Chondrocyte (in vitro differentiated cells): ENCODE measurements at places on chromosomes 2 and 18.
A peak's percentile ranks its signal among the peaks of the same experiment; 100 is the strongest.

DNA sequence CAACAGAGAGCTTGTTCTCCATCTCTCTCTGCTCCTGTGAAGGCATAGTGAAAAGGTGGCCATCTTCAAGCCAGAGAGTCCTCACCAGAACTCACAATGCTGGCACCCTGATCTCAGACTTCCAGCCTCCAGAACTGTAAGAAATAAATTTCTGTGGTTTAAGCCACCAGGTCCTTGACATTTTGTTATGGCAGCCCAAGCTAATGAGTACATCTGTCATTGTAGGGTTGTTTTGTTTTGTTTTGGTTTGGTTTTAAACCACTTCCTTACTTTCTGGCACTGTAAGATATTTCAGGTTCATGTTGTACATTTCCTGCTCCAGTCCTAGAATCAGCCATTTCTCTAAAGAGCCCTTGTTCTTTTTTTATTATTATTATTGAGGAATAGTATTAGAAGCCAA, 171.2 kb downstream of the CPS1 start:
- H3K4me1 ChIP-seq: no peaks in the 10 kb centered on the region
- no peak overlapping the region for H3K4me3 ChIP-seq
- peaks cover 5% of the 10 kb centered on the region for H3K27me3 ChIP-seq
- no peak for DNase-seq
- H3K27ac ChIP-seq: no peak overlapping the region
- no peaks in the 10 kb centered on the region for H3K36me3 ChIP-seq

DNA sequence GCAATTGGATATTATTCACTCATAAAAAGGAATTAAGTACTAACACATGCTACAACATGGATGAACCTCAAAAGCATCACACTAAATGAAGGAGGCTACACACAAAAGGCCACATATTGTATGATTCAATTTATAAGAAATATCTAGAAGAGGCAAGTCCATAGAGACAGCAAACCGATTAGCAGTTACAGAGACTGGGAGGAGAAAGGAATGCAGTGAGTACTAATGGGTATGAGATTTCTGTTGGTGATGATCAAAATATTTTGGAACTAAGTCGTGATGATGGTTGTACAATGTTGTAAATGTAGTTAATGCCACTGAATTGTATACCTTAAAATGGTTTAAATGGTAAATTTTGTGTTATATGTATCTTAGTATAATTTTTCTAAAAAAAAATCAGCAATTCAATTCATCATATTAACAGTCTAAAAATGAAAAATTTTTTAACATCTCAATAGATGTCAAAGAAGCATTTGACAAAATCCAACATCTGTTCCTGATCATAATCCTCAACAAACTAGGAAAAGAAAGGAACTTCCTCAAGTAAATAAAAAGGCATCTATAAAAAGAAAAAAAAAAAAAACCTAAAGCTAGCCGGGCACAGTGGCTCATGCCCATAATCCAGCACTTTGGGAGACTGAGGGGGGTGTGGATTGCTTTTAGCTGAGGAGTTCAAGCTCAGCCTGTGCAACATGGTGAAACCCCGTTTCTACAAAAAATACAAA, 98.1 kb downstream of the TGIF1 start:
- H3K4me3 ChIP-seq: no peak overlapping the region
- DNase-seq: no peak
- H3K27me3 ChIP-seq: no peaks in the 10 kb centered on the region
- peaks cover 3% of the 10 kb centered on the region for H3K4me1 ChIP-seq
- no peak overlapping the region for H3K27ac ChIP-seq

DNA sequence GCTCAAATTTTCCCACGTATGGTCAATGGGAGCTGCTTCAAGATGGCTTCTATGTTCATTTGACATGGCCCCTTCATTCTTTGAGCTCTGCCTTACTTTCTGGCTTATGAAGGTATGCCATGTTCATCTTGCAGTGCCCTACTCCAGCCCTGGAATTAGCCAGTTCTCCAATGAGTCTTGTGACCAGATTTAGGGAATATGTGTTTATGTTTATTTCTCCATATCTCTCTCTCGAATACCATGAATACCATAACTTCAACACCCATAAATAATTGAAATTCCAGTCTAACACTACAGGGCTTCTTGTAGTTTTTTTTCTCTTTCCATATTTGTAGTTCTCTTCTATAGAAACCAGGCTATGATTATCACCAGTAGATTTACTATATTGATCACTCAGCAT, 39.7 kb downstream of the EPB41L5 start:
- DNase-seq: no peak
- H3K27me3 ChIP-seq: no peaks in the 10 kb centered on the region
- H3K36me3 ChIP-seq: peaks cover 25% of the 10 kb centered on the region
- H3K4me1 ChIP-seq: peaks cover 15% of the 10 kb centered on the region
- no peak overlapping the region for H3K4me3 ChIP-seq

GRCh38 chr2:50753234-50753633, 278.7 kb downstream of the NRXN1 start:
- H3K27ac ChIP-seq: no peak overlapping the region
- peaks cover 9% of the 10 kb centered on the region for H3K27me3 ChIP-seq
- no peaks in the 10 kb centered on the region for H3K4me1 ChIP-seq

- no peaks in the 10 kb centered on the region for H3K27me3 ChIP-seq
- DNase-seq: no peak
- H3K27ac ChIP-seq: peak overlapping the region; percentile 74
- H3K36me3 ChIP-seq: peaks cover 69% of the 10 kb centered on the region
- no peak overlapping the region for H3K4me3 ChIP-seq
Measured at GRCh38 chr2:238183821-238184220, 19.7 kb downstream of the ILKAP start.

DNA sequence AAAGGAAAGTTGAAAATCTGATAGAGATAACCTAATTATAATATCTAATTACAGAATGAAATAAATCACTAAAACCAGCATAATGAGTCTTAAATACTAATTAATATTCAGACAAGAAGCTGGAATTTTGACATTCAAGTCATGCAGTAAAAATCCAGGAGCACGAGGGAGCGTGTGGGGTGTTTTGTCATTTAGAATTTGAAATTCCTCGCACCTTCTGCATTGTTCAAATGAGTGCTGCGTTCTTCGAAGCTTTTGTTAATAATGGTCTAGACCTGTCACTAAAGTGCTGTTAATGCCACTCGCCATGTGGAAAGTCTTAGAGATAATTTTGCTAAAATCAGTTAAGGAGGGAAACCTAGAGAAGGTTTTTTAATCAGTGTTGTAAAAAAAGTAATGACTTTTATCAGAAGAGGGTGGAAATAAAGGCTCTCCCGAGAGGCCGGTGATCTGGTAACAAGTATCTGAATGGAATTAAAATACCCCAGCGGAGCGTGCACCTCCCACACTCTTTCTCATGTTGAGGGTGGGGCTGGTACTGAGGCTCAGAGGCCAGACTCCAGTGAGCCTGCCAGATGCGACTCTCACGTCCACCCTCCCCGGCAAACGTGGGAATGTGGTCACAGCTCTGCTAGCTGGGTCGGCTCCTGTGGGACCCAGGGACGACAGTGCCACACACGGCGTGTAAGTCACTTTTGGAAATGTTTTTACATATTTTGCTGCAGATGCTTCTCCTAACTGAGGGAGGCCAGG, 69.4 kb upstream of the MYT1L start:
- no peaks in the 10 kb centered on the region for H3K4me1 ChIP-seq
- H3K36me3 ChIP-seq: no peaks in the 10 kb centered on the region
- H3K27ac ChIP-seq: no peak overlapping the region
- H3K27me3 ChIP-seq: no peaks in the 10 kb centered on the region
- no peak for DNase-seq

- no peak overlapping the region for H3K27ac ChIP-seq
- H3K4me1 ChIP-seq: no peaks in the 10 kb centered on the region
- H3K27me3 ChIP-seq: peaks cover 52% of the 10 kb centered on the region
Measured at GRCh38 chr2:121103960-121104359, 181.0 kb downstream of the TFCP2L1 start.

GRCh38 chr2:216735086-216735485, 39.7 kb upstream of the IGFBP5 start:
- no peak overlapping the region for H3K27ac ChIP-seq
- no peak overlapping the region for H3K4me3 ChIP-seq
- H3K36me3 ChIP-seq: no peaks in the 10 kb centered on the region
- peaks cover 3% of the 10 kb centered on the region for H3K4me1 ChIP-seq
- no peak for DNase-seq

GRCh38 chr18:22207021-22207758, 37.8 kb downstream of the GATA6 start:
- peaks cover 5% of the 10 kb centered on the region for H3K36me3 ChIP-seq
- H3K27me3 ChIP-seq: no peaks in the 10 kb centered on the region
- no peaks in the 10 kb centered on the region for H3K4me1 ChIP-seq
- no peak for DNase-seq

- DNase-seq: no peak
- no peak overlapping the region for H3K27ac ChIP-seq
- peaks cover 12% of the 10 kb centered on the region for H3K27me3 ChIP-seq
- H3K36me3 ChIP-seq: no peaks in the 10 kb centered on the region
- H3K4me3 ChIP-seq: no peak overlapping the region
- H3K4me1 ChIP-seq: no peaks in the 10 kb centered on the region
Measured at GRCh38 chr2:74806920-74807319, 27.0 kb upstream of the HK2 start.

GRCh38 chr18:5693699-5694294, 150.0 kb upstream of the EPB41L3 start:
- no peaks in the 10 kb centered on the region for H3K4me1 ChIP-seq
- no peaks in the 10 kb centered on the region for H3K36me3 ChIP-seq
- DNase-seq: no peak
- no peak overlapping the region for H3K4me3 ChIP-seq
- H3K27ac ChIP-seq: no peak overlapping the region
- peaks cover 10% of the 10 kb centered on the region for H3K27me3 ChIP-seq

DNA sequence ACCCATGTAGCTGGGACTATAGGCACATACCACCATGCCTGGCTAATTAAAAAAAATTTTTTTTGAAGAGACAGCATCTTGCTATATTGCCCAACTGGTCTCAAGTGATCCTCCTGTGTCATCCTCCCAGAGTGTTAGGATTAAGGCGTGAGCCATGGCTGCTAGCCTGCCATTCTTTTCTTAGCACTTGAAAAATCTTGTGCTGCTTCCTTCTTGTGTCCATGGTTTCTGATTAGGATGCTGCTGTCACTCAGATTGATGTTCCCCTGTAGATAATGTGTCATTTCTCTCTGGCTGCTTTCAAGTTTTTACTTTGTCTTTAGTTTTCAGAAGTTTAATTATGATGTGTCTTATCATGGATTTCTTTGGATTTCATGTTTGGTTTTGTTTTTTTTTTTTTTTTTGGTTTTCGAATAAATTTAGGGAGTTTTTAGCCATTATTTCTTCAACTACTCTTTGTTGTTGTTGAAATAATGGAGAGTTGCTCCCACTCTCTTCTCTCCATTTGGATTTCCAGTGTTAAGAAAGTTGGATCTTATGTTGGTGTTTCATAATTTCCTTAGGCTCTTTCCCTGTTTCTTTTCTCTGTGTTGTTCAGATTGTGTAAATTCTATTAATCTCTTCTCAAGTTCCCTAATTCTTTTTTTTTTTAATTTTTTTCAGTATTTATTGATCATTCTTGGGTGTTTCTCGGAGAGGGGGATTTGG, 2.5 kb downstream of the ATP9B start:
- no peak overlapping the region for H3K27ac ChIP-seq
- H3K27me3 ChIP-seq: no peaks in the 10 kb centered on the region

- no peak overlapping the region for H3K4me3 ChIP-seq
- H3K27me3 ChIP-seq: no peaks in the 10 kb centered on the region
- no peak for DNase-seq
- H3K4me1 ChIP-seq: peaks cover 51% of the 10 kb centered on the region
- H3K27ac ChIP-seq: no peak overlapping the region
- H3K36me3 ChIP-seq: peaks cover 4% of the 10 kb centered on the region
Measured at GRCh38 chr2:188808947-188809355, 165.2 kb upstream of the COL3A1 start.

GRCh38 chr2:42853549-42854206, 61.3 kb upstream of the HAAO start:
- no peak overlapping the region for H3K4me3 ChIP-seq
- H3K36me3 ChIP-seq: peaks cover 4% of the 10 kb centered on the region
- H3K27ac ChIP-seq: no peak overlapping the region
- no peaks in the 10 kb centered on the region for H3K27me3 ChIP-seq

DNA sequence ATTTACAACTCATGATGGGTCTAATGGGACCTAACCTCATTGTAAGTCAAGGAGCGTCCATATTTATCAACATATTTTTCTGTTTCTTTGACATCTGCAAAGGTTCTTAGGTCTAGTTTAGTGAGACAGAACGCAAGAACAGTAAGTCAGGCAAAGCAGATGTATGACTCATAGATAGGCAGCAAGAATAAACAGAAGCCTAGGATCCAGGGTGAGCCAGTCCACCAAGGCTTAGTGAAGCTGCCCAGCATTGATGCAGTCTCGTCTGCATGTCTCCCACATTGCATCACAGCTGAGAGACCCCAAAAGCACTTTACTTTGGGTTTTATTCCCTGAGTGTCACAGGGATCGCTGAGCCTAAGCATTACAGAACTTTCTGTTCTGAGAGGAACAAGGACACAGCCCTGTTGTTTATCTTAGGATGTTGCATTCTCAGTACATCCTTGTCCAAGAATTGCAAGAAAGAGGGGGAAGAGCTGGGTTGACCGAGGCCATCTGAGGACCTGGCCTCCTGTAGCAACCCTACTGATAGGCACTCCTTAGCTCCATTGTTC, 29.6 kb upstream of the TMEM177 start:
- peaks cover 2% of the 10 kb centered on the region for H3K4me1 ChIP-seq
- H3K4me3 ChIP-seq: no peak overlapping the region
- no peak overlapping the region for H3K27ac ChIP-seq
- H3K27me3 ChIP-seq: peaks cover 13% of the 10 kb centered on the region
- H3K36me3 ChIP-seq: no peaks in the 10 kb centered on the region

- H3K4me3 ChIP-seq: no peak overlapping the region
- H3K4me1 ChIP-seq: no peaks in the 10 kb centered on the region
- H3K27me3 ChIP-seq: peaks cover 11% of the 10 kb centered on the region
- H3K36me3 ChIP-seq: no peaks in the 10 kb centered on the region
- no peak overlapping the region for H3K27ac ChIP-seq
Measured at GRCh38 chr2:240886678-240887609, 9.0 kb downstream of the MAB21L4 start.

DNA sequence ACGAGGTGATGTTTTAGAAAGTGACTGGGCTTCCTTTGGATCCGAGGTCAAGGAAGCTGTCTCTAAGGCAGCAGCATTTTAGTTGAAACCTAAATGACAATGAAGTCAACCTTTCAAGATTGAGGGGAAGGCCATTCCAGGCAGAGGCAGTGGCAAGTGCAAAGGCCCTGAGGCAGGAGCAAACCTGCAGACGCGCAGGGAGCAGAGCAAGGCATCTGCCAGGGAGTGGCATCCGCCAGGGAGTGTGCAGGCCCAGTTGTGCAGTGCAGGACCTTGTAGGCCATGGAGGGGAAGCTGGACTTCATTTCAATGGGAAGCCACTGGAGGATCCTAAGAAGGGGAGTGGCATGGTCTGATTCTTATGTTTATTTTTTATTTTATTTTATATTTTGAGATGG, 154.7 kb upstream of the SIX3 start:
- no peak overlapping the region for H3K27ac ChIP-seq
- H3K27me3 ChIP-seq: peaks cover 20% of the 10 kb centered on the region
- H3K4me3 ChIP-seq: no peak overlapping the region
- H3K36me3 ChIP-seq: no peaks in the 10 kb centered on the region

- H3K27ac ChIP-seq: peak overlapping the region; percentile 86
- DNase-seq: no peak
- H3K4me1 ChIP-seq: peaks cover 60% of the 10 kb centered on the region
- peaks cover 24% of the 10 kb centered on the region for H3K36me3 ChIP-seq
- H3K4me3 ChIP-seq: no peak overlapping the region
Measured at GRCh38 chr2:69122271-69122670, 109.3 kb downstream of the ANTXR1 start.
